ENCODE measurements at places on chromosomes 3 and 15.
A peak's percentile ranks its signal among the peaks of the same experiment; 100 is the strongest.

DNA sequence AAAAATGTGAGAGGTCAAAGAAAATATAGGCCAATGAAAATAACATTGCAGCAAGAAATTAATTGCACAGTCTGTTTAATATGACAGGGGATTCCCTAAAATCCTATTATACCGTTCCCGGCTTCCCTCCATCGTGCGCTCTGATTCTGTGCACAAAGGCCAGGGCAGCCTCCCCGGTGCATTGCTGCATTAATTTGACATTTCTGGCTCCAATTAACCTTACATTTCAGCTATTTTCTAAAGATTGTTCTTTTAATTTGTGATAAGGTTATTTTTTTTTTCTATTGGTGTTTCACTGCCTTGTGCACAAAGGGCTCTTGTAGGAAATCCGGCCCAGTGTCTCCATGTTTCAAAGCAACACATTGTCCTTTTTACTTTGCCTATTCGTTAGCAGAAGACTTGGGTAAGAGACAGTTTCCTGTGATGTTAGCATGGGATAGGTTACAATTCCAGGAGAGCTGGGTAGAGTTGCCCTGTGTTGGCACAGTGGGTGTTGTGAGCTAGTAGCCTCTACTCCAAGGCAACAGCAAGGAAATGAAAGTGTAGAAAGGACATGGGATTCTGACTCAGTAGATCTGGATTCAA, 257.3 kb upstream of the IGF1R start:
- DNase-seq: no peak

- no peak for DNase-seq
These were observed 37.3 kb downstream of the ATP2B2 start for GRCh38 chr3:10467904-10468612.

DNA sequence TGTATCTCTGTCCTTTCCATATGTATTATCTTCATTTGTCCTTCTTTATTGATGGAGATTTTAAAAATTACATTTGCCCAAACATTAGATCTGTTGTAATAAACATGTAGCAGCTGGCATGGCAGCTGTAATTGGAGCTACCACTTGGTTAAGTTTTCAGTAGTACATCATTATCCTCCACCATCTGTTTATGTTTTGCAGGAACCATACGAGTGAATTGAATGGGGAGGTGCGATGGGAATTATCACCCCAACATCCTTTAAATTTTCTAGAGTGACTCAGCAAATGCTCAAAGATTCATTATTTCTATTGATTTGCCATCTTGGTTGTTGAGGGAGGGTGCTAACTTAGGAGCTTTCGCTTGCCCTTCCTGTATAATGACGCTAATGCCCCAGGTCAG, 32.6 kb upstream of the NOX5 start:
- no peak for DNase-seq

DNA sequence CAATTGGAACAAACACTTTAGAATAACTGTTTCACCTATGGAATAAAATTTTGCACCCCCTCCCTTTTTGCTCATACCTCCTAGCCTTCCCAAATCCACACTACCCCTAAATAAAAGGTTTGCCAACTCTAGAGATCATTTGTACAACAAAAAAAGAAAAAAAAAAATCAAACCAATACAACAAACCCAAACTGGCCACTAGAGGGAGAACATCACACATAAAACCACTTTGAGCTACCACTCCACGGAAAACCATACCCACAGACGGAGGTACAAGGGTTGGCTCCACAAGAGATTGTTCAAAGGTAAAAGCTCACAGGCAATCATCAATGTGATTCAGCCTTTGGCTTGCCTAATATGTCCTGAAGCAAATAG, 47.6 kb downstream of the SETMAR start:
- peak; percentile 58 for DNase-seq

- DNase-seq: no peak
These were observed 261.4 kb downstream of the EPHA3 start for GRCh38 chr3:89368846-89369245.

GRCh38 chr3:143266927-143267326, 147.4 kb downstream of the CHST2 start:
- DNase-seq: no peak

GRCh38 chr15:49622561-49622960, 1.7 kb downstream of the DTWD1 start:
- DNase-seq: no peak

DNA sequence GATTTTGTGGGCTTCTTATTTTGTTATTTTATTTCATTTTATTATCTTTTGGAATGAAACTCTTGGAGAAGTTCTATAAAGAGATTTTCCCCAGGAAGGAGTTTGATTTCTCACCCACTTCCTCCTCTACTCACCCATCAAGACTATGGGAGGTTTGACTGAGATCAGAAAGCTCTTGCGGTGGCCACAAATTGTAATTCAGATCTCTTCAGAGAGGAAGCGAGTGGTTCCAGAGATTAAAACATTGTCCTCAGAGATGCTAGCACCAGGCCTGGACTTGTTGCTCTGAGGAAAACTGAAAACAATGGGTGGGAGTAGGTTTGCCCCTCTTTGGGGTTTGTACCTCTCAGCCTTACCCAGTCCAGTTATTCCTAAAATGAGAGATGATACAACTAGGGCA, 8.1 kb upstream of the MUC13 start:
- DNase-seq: no peak

DNA sequence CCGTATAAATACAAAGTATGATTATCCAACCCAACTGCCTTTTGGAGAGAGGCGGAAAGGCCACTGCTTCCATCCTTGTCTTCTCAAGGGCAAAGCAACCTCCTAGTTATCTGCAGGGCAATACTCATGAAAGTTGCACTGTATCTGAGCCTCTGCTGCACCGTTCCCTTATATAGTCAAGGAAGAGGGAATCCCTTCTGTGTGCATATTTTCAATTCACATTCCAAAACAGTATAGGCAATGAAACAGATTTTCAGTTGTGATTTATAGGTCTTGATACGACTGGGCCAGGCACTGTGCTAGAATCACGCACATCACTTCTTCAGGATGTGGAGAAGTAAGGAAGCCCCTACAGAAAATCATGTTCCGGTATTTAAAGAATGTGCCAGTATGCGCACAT, 455.7 kb downstream of the FOXP1 start:
- no peak for DNase-seq

DNA sequence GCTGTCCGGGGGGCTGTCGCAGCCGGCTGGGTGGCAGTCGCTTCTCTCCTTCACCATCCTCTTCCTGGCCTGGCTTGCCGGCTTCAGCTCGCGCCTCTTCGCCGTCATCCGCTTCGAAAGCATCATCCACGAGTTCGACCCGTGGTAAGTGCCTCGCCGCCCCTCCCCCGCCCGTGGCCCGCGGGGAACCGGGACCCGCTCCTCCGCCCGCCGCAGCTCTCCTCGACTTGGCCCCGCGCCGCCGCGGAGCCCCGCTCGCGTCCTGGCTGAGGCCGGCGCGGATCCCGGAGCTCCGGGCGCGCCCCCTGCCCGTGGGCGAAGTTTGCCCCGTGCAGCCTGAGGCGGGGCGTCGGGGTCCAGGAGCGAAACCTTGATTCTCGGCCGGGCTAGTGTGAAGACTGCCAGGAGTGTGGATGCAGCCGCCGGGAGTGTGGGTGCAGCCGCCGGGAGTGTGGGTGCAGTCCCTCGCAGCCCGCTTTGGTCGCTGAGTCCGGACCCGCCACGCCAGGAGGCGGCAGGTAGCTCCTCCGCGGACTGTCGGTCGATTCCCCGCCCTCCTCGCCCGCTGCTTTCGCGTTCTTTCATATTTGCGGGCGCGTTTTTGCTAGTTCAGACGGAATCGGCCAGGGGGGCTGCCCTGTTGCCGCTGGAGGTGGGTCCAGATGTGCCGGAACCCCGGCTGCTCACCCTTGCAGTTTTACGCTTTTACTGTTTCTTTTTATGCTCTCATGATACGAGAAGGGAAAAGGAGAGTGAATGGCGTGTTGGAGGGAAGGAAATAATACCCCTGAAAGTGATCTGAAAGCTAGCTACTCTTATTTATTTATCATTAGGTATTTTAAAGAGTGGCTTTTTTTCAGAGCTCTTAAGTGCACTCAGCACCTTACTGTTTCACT, 692 bp downstream of the STT3B start:
- DNase-seq: peak; percentile 55

GRCh38 chr15:41927536-41927935, 33.7 kb upstream of the SPTBN5 start:
- DNase-seq: no peak

DNA sequence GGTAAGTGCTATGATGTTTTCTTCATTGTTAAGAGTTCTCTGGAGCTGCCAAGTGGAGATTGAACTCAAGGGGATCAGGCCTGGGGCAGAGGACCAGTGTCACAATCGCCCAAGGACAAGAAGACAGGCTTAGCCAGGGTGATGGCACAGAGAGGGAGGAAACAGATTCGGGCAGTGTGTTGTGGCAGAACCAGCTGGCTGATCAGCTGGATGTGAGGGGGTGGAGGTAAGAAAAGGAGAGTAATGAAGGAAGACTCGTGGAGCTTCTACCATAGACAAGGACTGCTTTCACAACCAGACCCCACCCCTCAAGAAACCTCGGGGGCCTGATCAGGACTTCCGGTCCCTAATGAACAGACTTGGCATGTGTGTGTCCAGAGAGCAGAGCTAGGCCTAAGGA, 60.9 kb upstream of the LINGO1 start:
- DNase-seq: no peak
